ENCODE measurements at places on chromosomes 7 and 10. TPM values are rescaled to one million over a fixed set of nuclear protein-coding genes. Genes with fewer than 3 reads are reported as not detected.

GRCh38 chr7:87456247-87456646, 19.2 kb downstream of the ABCB4 start:
- no peak for DNase-seq

DNA sequence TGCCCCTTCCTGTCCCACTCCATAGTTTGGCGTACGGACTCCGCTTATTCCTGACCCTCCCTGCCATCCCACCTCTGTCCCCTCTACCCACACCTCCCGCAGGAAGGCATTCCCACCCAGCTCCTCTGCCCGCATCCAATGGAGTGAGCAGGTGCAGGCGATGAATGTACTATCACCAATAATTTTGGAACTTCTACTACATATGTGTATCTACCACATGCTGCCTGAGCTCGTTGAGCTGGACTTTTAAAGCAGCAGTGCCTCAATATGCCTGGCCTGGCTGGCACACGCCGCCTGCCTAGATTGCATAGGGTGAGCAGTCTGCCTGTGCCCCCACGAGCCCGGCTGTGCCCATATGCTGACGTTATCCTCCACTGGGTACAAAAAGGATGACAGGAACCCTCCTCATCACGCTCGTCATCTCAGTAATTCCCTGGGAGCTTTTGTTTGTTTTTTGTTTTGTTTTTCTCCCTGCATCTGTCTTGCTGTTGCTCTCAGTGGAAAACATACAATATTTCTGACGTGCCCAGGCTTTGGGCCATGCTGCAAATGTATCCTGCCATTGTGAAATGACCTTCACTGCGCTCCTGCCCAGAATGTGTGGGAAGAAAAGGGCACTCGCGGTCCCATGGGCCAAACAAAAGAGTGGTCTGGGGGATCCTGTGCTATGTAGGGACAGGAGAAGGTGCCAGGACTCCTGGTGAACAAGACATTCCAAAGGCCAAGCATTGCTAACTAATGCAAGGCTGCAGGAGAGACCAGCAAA, 302.8 kb downstream of the PTPRN2 start:
- peak; percentile 28 for DNase-seq

DNA sequence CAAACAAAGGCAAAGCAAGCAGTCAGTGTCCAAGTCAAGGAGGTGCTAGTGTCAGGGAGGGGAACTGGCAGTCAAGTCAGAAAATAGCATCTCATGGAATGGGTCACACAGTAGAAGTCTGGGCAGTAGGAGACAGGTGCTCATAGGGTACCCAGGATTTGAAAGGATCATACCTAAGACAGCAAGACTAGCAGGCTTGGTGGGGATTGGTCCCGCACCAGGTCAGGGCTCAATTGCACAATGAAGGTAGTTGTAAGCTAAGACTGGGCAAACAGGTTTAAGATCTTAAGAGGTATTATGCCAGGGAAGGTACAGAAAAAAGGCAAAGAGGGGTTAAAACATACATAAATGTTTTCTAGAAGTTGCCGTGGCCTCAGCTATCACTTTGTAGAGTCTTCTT, 181.4 kb upstream of the ETV1 start:
- no peak for DNase-seq

GRCh38 chr10:293636-294035, 158.4 kb downstream of the ZMYND11 start:
- no peak for DNase-seq

- no peak for DNase-seq
Observed at GRCh38 chr10:6048281-6049030, 13.7 kb downstream of the IL2RA start.

Gene DPYSL4
- 44.5 TPM for total RNA-seq

DNA sequence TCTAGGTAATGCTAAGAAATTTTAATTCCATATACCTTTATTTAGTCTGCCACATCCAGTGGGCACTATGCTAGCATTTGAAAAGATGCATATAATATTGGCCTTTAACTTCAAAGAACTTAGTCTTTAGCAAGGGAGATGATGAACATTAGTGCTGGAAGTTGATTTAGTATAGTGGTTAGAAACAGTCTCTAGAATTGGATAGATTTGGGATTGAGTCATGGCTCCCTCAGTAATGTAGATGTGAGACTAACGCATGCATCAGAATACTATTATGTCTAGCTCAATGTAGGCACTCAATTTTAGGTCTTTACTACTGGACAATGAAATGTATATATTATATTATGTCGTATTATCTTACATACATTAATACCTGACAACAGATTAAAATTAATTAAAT, 5.8 kb downstream of the DKK1 start:
- DNase-seq: no peak

GRCh38 chr7:40297741-40298311, 163.0 kb downstream of the SUGCT start:
- no peak for DNase-seq

DNA sequence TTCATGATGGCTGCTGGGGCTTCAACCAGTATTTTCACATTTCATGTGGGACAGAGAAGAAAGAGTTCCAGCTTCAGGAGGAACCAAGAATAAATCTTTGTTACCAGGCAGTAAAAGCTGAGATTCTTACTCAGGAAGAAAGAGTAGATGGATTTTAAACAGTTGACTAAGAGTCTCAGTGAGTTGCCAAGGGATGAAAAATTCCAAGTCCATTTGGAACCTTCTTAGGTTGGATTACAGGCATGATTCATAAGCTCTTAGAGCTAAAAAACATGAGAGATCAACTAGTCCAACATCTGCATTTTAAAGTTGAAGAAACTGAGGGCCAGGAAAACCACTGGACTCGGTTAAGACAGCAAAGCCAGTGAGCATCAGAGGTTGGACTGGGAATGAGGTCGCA, 148.6 kb downstream of the NEBL start:
- no peak for DNase-seq

GRCh38 chr10:97650726-97651125, 10.3 kb downstream of the PI4K2A start:
- DNase-seq: no peak

DNA sequence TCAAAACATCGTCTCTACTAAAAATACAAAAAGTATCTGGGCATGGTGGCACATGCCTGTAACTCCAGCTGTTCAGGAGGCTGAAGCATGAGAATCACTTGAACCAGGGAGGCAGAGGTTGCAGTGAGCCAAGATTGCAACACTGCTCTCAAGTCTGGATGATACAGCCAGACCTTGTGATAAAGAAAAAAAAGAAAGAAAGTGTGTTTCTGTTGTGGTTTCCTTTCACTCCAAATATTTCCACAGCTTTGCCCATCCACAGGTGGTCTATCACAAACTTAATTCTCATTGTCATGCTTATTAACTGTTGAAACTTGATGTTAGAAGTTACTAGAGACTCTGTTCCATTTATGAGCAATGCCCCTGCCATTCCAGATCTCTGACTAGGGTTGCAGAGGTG, 316.0 kb upstream of the SEMA3C start:
- no peak for DNase-seq

DNA sequence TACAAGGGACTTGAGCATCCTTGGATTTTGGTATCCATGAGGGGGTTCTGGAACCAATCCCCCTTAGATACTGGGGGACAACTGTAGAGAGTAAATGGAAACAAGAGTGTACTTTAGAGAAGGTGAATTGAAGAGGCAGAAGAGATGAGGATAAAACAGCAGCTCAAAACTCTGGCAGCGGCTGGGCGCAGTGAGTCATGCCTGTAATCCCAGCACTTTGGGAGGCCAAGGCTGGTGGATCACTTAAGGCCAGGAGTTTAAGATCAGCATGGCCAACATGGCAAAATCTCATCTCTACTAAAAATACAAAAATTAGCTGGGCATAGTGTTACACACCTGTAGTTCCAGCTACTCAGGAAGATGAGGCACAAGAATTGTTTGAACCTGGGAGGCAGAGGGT, 218.7 kb downstream of the GALNT17 start:
- no peak for DNase-seq

Data from cerebellum (tissue), 4 donors.